ENCODE measurements at places on chromosomes 3 and 15. TPM values are rescaled to one million over a fixed set of nuclear protein-coding genes. Genes with fewer than 3 reads are reported as not detected.

The SEC22A gene
- total RNA-seq, result 38.6 TPM

The OR5K1 gene
- not detected for total RNA-seq

The CTXND1 gene
- not detected for total RNA-seq

The ERICH6 gene
- total RNA-seq, result not detected

The SMCO1 gene
- not detected for total RNA-seq
